HT-29 (cell line): ENCODE measurements at places on chromosomes 7 and 10. TPM values are rescaled to one million over a fixed set of nuclear protein-coding genes. Genes with fewer than 3 reads are reported as not detected.
A peak's percentile ranks its signal among the peaks of the same experiment; 100 is the strongest.

The STEAP1 gene
- total RNA-seq: 3.4 and 5.9 TPM in 2 replicates

The SPDYE8 gene
- total RNA-seq: not detected in 2 replicates

DNA sequence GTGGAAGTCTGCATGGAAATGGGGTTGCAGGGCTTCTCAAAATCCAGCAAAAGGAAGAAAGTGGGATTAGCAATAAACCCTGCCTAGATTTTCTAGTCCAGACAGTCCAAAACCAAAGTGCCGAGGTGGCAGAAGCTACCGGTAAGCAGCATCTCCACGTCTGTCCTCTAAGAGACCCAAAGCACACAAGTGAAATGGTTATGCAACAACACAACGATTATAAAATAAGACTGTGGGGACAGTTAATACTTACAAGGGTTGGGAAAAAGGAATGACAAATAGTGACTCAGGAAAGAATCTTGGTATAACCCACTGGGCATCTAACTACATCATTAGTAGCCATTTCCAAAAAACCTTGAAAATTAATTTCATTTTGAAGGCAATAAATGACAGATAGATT lies 24.7 kb downstream of the CREB3L2 start:
- no peak for DNase-seq

DNA sequence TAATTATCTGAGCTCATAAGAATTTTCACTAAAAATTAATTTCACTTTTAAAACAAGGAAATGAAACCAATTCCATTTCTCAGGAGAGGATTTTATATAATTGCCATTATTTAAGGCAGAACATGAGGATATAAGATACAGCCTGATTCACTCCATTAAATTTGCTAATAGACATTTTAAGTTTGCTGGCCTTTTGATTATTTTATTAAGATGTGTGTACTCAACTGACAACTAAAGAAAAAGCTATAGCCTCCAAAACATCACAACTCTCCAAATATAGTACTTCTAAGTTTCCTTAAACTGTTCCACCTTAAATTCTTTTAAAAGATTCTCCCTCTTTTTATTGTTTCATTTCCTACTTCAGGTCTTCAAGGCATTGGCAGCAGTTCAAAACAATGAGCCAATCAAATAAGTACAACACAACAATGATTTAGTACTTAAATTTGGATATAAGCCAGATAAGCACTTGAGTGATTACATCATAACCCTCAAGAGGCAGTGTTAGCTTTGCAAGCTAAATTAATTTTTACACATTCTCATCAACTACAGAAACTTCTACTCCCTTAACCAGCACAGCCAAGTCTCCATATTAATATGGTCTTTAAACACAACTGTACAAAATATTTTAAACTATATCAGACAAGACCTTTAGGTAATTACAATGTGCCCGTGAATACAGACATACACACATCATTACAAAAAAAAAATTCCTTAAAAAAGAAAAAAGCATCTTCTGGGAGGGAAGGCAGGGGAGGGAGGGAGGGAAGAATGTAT lies 121.8 kb downstream of the KMT2C start:
- peak; percentile 92 for DNase-seq

- DNase-seq: no peak
These were observed 138.4 kb downstream of the ST7 start for GRCh38 chr7:117091721-117092120.
